ENCODE measurements at places on chromosomes 2 and 18.

- no peak for DNase-seq
Observed at GRCh38 chr2:230582851-230583283, 129.8 kb upstream of the CAB39 start.

DNA sequence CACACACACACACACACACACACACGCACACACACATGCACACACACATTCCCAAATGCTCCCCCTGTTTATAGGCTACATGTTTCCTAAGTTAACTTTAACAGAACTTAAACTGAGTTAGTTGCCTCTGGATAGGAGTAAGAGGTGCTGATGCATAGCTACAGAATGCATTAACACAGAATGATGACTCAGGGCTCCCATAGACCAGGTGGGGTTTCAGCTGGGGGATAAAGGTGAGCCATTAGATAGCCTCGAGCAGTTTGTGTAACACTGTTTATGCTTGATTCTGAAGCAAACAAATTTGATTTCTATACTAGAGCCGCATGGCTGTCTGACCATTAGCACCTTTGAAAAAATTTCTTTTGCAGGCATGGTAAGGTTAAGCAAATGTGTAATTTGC lies 741.0 kb downstream of the PLCL1 start:
- DNase-seq, result no peak

GRCh38 chr2:189848276-189848675 lies 64.0 kb downstream of the PMS1 start:
- no peak for DNase-seq

- DNase-seq, result no peak
Observed at GRCh38 chr2:100743741-100744140, 76.2 kb upstream of the NPAS2 start.

GRCh38 chr2:43360137-43360536 lies 133.7 kb upstream of the ZFP36L2 start:
- DNase-seq, result peak; percentile 17

DNA sequence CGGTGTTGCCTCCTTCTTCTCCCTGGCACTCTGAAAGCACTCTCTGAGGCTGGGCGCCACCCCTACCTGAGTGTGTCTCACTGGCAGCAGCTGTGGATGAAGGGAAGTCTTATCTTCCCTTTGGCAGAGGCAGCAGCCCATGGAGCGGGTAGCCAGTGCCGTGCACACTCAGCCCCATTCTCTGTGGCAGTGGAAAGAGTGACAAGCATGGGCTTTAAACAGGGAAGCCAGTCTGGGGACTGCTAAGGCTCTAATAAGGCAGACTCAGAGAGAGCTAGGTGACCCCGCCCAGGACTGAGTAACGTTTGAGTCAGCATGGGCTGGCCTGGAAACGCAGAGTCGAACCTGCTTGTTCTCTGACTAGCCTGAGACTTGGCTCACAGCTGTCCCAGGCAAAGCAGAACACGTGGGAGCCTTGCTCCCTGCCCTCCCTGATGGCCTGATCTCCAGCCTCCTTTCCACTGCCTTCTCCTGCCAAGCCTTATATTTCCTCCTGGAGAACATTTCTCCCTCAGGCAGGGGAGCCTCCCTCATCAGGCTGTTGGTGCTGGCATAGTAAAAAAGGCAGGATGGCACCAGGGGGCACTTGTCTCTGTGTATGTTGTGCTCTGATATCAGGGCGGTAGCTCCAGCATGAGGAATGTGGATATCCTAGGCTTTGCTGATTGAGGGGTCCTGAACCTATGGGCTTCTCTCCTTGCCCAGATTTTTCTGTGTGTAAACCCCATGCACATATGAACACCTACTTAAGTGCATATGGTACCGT lies 93.9 kb upstream of the LGALSL start:
- DNase-seq, result peak; percentile 87

DNA sequence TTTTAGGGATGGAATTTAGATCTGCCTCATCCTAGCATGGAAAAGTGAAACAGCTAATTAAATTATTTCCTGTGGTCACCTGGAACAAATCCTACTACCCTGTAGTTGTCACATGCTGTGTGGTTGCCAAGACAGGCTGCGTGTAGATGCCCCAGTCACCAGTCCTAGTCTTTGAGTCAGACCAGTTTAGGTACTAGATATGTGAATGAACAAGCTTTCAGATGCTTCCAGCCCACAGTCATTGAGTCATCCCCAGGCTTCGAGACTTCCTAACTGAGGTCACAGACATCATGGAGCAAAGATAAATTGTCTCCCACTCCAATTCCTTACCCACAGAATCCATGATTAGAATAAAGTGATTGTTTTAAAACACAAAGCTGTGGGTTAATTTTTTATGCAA lies 35.8 kb upstream of the GRB14 start:
- DNase-seq, result no peak

- DNase-seq, result no peak
Observed at GRCh38 chr2:9488583-9489547, 14.5 kb downstream of the IAH1 start.

DNA sequence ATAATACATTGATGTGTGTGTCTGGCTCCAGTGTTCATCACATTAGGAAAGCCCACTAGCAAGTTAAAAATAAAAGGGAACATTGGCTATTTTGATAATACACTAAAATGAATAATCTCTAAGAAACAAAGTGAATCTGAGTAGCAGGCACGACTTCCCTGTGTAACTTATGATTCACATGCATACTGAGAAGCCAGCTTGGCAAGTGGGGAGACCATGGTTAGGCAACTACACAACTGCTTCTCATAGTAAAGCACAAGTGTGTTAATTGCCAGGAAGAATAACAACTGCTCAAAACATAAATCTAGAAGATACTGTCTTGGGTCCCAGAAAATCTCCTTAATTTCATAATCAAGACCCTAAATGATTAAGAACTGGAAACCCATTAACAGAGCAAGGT lies 4.0 kb downstream of the MYO5B start:
- no peak for DNase-seq

DNA sequence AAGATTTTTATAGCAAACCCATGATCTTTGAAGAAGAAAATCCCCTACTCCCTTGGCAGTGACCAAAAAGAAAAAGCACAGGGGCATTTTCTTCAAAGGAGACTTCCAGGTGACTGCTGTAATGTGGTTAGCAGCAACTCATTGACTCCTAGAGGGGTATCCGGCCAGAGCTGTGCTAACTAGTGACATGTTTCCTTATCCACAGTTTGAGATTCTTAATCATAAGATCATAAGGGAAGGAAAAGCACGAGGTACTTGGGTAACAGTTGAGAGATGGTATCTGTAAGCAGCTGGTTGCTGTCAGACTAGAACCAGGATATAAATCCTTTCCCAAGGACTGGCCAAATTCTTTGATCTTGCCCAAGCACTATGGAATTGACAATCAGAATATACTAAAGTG lies 124.7 kb downstream of the MREG start:
- no peak for DNase-seq

GRCh38 chr2:90645-91312 lies 44.5 kb upstream of the FAM110C start:
- DNase-seq, result no peak

GRCh38 chr2:223541546-223541945 lies 60.6 kb downstream of the SCG2 start:
- no peak for DNase-seq

- DNase-seq, result peak; percentile 57
Observed at GRCh38 chr2:47784352-47784851, 1.5 kb downstream of the MSH6 start.

DNA sequence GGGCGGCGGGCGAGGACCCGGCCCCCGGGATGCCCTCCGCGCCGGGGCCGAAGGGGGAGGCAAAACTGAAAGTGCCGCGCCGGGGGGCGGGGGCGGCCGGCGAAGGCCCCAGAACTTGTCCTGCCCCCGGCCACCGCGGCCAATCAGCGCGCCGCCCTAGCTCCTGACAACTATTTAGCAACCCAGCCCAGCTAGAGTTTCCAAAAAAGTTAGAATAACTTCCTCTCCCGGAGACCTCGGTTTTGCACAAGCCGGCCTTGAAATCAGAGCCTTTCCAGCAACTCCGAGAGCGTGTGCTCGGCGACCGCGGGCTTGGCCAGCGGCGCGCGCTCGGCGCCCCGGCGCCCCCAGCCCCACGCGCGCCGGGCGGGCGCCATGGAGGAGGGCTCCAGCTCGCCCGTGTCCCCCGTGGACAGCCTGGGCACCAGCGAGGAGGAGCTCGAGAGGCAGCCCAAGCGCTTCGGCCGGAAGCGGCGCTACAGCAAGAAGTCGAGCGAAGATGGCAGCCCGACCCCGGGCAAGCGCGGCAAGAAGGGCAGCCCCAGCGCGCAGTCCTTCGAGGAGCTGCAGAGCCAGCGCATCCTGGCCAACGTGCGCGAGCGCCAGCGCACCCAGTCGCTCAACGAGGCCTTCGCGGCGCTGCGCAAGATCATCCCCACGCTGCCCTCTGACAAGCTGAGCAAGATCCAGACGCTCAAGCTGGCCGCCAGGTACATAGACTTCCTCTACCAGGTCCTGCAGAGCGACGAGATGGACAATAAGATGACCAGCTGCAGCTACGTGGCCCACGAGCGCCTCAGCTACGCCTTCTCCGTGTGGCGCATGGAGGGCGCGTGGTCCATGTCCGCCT lies at the start of gene TWIST2:
Gene TWIST2, plus strand, starts transcription at position 245 of the 850 bp plus-strand sequence. Its CDS starts 131 bp downstream, at position 376.
- no peak for DNase-seq

GRCh38 chr18:70333316-70333715 lies 44.5 kb downstream of the SOCS6 start:
- DNase-seq, result no peak

DNA sequence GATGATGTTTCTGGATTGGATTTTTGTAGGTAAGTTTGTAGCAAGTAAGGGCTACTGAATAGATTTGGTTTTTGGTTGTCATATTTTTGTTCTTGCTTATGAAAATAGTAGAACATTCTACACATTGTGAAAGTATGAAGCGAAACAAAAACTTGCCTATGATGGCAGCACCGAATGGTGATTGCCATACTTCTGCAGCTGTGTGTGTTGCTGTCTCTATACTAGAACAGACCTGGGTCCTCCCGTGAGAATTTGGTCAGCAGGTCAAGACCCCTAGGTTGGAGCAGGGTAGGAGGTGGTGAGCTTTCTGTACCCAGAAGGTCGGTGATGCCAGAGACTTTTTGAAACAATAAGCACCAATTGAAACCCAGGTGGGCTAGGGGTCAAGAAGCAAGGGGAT lies 322.6 kb downstream of the PRKCE start:
- no peak for DNase-seq

- DNase-seq, result no peak
Observed at GRCh38 chr18:52569492-52569891, 229.5 kb downstream of the DCC start.

DNA sequence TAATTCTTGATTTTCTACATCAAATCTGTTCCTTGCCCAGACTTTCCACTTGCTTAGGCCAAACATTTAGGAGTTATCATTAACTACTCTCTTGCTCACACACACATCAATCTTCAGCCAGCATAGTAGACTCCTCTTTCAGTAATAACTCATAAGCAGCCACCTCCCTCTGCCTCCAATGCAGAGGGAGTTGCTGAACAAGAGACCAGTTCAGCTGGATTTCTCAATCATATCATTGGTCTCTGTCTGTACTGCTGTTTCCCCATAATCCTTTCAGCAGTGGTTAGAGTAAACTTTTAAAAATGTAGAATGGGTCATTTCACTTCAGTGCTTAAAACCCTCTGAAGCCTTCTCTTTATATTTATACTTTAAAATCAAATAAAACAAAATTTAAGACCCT lies 112.9 kb downstream of the SLC39A10 start:
- no peak for DNase-seq

- DNase-seq, result peak; percentile 95
Observed at GRCh38 chr2:54545702-54546450, 89.7 kb downstream of the SPTBN1 start.

DNA sequence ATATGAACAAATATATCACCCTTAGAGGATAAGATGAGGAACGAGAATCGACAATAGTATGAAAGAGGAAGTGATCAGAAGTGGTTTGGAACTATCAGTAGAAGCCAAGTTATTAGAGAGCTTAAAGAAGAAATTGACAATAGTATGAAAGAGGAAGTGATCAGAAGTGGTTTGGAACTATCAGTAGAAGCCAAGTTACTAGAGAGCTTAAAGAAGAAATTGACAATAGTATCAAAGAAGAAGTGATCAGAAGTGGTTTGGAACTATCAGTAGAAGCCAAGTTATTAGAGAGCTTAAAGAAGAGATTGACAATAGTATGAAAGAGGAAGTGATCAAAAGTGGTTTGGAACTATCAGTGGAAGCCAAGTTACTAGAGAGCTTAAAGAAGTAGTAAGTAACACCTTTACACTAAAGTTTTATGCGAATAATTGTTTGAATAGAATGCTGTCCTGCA lies 175.5 kb downstream of the ZNF407 start:
- DNase-seq, result no peak

DNA sequence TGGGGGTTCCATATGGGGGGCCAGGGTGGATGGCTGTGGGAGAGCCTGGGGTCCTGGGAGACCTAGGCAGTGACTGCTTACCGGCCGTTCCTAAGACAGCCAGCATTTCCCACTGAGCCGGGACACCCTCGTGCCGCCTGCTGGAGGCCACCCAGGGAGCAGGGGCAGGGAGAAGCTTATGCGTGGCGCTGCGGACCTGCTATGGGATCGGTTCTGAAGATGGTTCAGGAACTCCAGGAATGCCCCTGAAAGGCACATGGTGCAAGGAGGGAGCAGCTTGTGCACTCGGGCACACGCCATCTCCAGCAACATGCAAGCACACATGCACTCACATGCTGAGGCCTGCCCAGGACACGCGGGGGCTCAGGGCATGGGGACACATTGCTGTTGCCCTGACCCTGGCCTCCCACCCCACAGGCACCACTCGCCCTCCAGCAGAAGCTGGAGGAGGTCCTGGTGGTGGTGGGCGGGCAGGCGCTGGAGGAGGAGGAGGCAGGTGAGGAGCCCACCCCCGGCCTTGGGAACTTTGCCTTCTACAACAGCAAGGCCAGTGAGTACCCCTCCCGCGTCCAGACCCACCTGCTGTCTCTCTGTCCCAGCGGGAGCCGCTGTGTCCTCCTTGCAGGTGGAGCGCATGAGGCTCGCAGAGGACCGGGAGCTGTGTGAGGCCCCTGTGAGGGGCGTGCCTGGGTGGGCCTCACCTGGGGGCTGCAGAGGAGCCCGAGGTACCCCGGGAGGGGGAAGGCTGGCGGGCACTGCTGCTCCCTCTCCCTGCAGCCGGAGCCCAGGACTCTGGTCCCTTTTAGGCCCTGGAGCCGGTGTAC lies 4.1 kb downstream of the KLHL30 start:
- DNase-seq, result no peak

Data from small intestine (tissue), 16 donors.